ENCODE measurements at places on chromosomes 12 and 14.

- no peak for DNase-seq
Observed at GRCh38 chr12:32390572-32391219, 8.7 kb upstream of the FGD4 start.

GRCh38 chr12:77189901-77190416, 124.6 kb upstream of the E2F7 start:
- no peak for DNase-seq

- no peak for DNase-seq
Observed at GRCh38 chr12:31518680-31519227, 72.2 kb downstream of the DENND5B start.

GRCh38 chr12:125233319-125233718, 168.1 kb downstream of the AACS start:
- DNase-seq, result no peak

- no peak for DNase-seq
Observed at GRCh38 chr12:47927346-47927745, 22.6 kb upstream of the VDR start.

- DNase-seq, result no peak
Observed at GRCh38 chr14:68177728-68178127, 358.1 kb downstream of the RAD51B start.

DNA sequence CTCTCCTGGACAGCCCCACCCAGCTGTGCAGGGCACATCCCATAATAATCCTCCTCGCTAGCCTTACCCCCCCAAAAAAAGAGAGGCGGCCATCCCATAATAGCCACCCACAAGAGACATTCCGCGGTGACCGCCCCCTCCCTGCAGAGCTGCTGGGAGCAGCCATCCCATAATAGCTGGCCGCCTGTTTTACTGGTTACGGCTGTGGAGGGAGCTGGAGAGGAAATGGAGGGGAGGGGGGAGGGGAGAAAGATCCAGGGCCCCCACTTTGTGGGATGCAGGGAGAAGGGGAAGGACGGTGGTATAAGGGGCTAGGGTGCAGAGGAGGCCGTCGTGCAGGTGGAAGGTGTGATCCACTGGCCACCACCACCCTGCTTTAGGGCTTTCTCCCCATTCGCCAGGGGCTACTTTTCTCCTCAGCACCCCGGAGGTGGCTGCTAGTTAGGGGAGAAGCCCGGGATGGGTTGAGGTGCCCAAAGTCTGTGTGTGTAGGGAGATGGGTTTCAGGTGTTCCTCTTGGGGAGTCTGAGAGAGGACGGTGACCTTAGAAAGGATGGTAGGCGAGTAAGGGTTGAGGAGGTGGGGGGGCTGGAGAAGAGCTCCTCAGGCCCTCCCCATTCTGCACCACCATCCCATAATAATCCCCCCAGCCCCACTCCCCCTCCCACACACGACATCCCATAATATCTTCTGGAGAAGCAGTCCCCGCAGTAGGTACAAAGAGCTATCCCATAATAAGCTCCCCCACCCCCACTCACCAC, 6.0 kb upstream of the CHD4 start:
- no peak for DNase-seq

GRCh38 chr12:52539821-52540173, 13.1 kb downstream of the KRT71 start:
- no peak for DNase-seq

DNA sequence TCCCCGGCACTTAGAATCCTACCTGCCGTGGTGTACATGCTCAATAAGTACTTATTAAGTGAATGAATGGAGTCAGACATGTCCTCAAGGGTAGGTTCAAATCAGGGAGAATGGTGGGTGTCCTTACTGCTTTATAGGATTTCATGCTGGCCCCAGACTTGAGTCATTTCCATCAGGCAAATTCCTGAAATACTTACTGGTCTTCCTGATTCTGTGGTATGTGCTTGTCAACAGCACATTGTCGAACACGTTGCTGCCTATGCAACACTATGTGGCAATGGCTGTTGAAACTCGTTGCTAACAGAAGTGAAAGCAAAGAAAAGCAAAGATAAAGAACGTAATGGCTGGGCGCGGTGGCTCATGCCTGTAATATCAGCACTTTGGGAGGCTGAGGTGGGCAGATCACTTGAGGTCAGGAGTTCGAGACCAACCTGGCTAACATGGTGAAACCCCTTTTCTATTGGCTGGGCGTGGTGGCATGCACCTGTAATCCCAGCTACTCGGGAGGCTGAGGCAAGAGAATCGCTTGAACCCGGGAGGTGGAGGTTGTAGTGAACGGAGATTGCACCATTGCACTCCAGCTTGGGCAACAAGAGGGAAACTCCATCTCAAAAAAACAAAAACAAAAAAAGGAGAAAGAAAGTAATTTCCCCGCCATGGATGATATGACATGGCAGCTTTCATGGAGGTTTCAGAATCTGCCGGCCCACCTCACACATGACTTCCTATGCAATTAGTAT, 214.9 kb downstream of the ZFP36L1 start:
- DNase-seq, result no peak

GRCh38 chr14:69193721-69194120, 2.4 kb downstream of the EXD2 start:
- DNase-seq, result no peak

DNA sequence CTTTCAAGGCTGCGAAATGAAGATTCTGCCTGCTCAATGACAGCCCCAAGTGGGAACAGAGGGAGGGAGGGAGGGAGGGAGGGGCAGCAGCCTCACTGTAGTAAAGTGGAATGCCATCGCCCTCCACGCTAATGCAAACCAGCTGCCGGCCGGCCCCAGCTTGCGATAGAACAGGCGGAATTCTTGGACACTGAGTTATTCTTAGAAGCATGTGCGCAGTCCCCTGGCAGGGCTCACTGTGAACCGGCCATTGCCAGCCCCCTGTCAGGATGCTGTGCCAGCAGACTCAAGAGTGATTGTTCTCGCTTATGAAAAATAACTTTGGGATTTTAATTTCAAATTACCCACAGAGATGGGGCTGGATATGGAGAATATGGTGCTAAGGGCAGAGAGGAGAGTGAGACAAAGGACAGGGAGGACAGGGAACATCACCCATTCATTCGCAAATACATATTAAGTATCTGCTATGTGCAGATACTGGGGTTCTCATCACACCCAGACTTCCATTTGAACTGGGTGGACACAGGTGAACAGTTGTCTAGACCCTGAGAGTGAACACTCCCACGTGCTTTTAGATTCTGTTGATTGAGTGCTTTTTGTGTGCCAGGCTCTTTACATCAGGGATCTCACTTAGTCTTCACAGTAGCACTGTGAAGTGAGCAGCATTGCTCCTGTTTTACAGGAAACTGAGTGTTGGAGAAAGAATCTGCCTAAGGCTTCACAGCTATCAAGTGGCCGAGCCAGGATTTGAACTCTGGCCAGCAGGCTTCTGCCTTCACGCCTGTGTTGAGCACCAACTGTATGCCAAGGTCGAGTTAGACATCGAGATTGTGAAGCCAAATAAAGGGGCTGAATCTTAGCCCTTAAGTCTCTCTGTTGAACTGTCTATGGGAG, 192.9 kb downstream of the C12orf75 start:
- no peak for DNase-seq

GRCh38 chr12:104596134-104596799, 139.5 kb downstream of the CHST11 start:
- DNase-seq, result no peak

DNA sequence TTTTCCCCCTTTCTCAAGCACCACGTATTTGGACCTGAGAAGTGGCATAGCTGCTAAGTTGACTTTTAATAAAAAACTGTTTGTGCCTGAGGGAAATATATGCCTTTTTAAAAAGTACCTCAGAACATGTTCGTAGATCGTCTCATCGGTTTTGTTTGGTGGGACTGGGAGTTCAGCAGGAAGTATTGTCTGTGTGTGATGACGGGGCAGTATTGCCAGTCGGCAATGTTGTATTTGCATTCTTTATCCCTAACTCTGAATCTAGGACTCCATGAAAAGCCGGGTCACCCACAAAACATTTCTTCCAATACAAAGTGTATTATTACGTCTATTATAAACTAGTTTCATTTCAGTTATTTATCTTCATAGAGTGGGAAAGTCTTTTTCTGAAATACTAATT, 19.7 kb upstream of the FGD4 start:
- DNase-seq, result no peak

- no peak for DNase-seq
Observed at GRCh38 chr12:21697904-21698630, 40.4 kb upstream of the LDHB start.

- no peak for DNase-seq
Observed at GRCh38 chr12:76303365-76303764, 44.9 kb downstream of the BBS10 start.

DNA sequence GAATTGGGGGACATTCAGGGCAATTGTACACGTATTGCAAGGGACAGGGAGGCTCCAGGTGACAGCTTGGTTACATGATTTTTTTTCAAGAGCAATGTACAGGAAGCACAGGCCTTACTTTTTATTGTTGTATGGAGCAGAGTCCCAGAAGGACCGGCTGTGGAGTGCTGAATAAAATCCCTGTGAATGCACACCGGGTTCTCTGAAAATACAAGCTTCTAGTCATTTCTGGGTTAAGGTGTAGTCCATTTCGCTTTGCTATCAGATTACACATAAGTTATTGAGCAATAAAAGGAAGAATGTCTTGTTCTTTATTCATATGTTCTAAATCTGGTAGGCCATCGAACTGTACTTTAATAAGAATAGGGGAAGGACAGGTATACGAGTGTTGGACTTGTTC, 52.2 kb downstream of the PDE3A start:
- DNase-seq, result no peak

DNA sequence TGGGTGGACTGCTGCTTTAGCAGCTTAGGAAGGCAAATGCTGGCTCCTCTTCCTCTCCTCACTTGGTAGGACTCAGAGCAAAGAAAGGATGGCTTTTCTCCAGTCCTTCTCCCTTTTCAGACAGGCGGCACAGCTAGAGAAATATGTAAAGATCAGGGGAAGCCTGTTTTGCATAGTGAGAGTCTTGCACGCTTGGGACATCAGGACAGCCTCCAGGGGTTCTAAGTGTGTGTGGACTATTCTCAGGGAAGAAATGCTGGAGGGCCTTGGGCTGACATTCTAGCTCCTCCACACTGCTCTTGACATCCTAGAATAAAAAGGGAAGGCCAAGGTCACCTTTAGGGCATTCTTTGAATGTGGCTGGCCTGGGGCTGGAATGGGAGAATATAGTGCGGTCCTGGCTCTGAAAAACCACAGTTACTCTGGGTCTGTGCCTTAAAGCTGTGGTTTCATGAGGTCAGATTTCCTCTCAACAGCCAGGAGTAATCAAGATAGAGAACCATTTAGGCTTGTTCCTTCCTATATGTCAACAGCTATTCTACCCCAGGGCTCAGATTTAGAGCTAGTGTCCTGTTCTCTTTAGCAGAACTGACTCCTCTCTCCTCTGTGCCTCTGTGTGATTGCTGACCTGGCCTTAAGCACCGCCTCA, 24.3 kb downstream of the CMA1 start:
- no peak for DNase-seq

- no peak for DNase-seq
Observed at GRCh38 chr12:24603371-24603770, 345.5 kb downstream of the BCAT1 start.

- DNase-seq, result no peak
Observed at GRCh38 chr12:100827901-100828520, 33.4 kb downstream of the ANO4 start.

DNA sequence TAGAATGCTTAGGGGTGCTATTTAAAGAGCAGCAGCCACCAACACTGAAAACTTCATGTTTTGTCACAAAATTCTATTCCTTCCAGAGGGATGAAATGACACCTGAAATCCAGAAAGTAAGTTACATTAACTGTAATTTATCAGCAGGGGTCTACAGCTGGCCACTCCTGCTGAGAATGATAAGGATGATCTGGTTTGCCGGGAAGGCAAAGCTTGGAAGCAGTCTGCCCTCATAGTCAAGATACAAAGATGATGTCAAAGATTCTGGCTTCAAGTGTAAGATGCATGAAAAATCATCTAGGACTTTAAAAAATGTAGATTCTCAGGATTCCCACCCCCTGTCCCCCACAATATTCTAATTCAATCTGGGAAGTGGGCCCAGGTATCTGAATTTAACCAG, 58.4 kb downstream of the DCAF5 start:
- DNase-seq, result no peak

- DNase-seq, result no peak
Observed at GRCh38 chr12:51631591-51631990, 40.6 kb downstream of the SCN8A start.

GRCh38 chr12:46770501-46771183, 55.2 kb downstream of the SLC38A4 start:
- DNase-seq, result no peak

DNA sequence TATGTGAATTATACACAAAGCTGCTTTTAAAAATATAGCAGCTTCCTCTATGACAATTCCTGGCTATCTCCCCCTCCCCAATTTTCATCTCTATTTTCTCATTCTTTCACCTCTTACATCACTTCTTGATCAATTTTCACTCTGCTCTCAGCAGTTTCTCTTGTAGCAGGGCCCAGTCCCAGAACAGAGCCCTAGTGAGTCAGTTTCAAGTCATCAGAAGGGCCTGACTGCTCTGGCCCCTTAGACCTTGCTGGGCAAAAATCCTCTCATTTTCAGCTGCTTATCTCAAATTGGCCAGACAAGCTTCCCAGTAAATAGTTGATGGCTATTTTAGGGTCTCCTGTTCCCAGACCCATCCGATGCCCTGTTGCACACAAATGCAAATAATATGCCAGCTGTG, 101.4 kb downstream of the TTC7B start:
- DNase-seq, result no peak

- DNase-seq, result no peak
Observed at GRCh38 chr12:27008081-27008480, 6.1 kb downstream of the TM7SF3 start.

DNA sequence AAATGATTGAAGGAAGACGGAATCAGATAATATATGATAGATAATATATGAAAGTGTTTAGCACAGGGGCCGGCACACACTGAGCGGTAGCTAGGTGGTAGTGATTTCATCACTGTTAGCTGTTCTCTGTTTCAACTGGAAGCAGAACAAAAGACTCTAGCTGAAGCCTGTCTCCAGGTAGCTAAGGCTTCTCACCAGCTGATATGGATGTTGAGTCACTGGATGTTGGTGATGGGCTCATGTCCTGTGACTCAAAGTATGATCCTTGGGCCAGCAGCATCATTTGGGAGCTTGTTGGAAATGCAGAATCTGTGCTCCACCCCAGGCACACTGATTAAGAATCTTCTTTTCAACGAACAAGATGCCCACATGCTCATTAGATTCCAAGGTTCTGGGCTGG, 21.7 kb upstream of the KCNA5 start:
- DNase-seq, result no peak

- no peak for DNase-seq
Observed at GRCh38 chr12:40684986-40685385, 7.3 kb upstream of the CNTN1 start.

DNA sequence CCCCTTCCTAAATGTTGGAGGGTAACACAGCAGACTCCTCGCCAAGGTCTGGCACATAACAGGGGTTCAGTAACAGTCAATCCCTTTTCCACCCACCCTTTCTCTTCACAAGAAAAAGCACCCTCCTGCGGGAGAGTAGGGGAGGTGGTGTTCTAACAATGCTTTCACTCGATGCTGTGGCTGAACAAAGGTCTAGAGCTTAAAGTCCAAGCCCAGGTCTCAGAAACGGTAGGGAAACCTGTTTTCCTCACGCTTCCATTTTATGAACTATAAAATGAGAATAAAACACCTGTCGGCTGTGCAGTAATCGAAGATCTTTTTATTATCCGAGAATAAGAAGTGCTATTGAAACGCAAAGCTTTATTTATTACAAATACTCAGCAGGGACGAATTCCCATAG, 20.9 kb upstream of the CACNA2D4 start:
- DNase-seq, result no peak

All from stimulated activated CD4-positive, alpha-beta T cell treated with anti-CD3 and anti-CD28 coated beads, Interleukin-2, amount 100 ng/mL, for 4 hours (primary cell).